Right ventricle myocardium inferior (tissue), 1 donor: ENCODE measurements at places on chromosomes 7 and 10. TPM values are rescaled to one million over a fixed set of nuclear protein-coding genes. Genes with fewer than 3 reads are reported as not detected.

Gene ZNF655
- 28.3 TPM for total RNA-seq

- no peak for DNase-seq
These were observed 64.1 kb upstream of the INSIG1 start for GRCh38 chr7:155233311-155234157.

GRCh38 chr10:58568428-58568935 lies 55.8 kb downstream of the BICC1 start:
- DNase-seq, result no peak

- DNase-seq, result no peak
These were observed 83.5 kb downstream of the BRAF start for GRCh38 chr7:140841166-140841715.

DNA sequence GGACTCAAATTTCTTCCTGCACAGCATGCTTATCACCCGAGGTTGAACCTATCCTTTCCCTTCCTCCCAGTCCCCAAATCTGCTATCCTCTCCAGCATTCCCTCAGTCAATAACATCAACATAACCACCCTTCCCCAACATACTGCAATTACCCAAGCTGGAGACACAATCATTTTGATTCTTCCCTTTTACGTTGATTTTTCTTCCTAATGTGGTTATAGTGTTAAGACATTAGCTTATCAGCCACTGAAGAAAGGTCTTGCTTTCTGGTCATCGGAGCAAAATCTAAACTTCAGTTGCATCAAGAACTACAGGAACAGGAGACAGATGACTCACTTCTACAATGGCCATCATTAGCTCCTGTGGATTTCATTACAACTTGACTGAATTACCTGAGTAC lies 3.5 kb upstream of the HBP1 start:
- DNase-seq, result no peak

GRCh38 chr10:103890194-103890658 lies 27.8 kb downstream of the STN1 start:
- no peak for DNase-seq
